ENCODE measurements at places on chromosomes 4 and X.

DNA sequence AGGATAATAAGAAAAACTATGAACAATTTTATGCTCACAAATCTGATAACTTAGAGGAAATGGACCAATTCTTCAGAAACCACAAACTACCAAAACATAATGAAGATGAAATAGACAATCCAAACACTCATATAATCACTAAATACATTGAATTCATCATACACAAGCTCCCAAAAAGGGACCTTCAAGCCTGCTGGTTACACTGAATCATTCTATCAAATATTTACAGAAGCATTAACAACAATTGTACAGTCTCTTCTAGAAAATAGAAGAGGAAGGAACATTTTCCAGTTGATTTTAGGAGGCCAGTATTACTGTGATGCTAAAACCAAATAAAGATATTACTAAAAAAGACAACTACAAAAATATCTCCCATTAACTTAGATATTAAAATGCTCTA, 88.3 kb downstream of the IL15 start:
- DNase-seq = no peak

- no peak for DNase-seq
These were observed 425.0 kb downstream of the MID1IP1 start for GRCh38 chrX:39226251-39226650.

DNA sequence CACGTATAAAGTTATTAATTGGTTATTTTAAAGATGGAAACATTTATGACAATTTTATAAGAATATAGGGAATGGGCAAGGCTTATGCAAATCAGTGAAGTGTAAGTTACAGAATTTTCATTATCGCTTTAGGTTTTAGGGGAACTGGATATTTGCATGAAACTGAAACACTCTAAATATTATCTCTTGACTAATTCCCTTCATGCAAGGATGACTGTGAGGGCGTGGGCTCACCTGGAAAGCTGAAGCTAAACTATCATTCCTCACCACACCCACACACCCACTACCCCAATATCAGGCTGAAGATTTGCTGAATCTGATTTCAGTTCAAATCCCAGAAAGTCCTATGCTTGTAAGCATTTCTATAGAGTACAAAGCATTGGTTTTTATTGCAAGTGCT, 81.7 kb upstream of the ARHGAP24 start:
- no peak for DNase-seq

GRCh38 chr4:143441678-143442077, 71.8 kb upstream of the SMARCA5 start:
- no peak for DNase-seq

DNA sequence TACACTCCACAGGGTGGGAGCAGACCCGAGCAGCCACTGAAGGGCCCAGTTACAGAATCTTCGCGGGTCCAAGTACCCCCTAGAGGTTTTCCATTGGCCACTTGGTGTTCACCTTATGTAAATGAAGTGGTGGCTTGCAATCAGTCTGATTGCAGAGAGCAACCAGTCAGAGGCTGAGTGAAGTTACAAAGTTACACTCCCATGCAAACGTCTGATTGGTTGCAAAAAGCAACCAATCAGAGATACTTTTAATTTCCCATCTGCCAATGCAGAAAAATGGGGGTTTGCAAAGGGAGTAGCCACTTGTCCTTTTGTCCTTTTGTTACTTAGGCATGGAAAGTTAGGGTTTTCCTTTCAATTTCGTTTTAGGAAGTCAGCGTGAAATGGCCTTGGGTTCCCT, 27.0 kb upstream of the NKAP start:
- no peak for DNase-seq

DNA sequence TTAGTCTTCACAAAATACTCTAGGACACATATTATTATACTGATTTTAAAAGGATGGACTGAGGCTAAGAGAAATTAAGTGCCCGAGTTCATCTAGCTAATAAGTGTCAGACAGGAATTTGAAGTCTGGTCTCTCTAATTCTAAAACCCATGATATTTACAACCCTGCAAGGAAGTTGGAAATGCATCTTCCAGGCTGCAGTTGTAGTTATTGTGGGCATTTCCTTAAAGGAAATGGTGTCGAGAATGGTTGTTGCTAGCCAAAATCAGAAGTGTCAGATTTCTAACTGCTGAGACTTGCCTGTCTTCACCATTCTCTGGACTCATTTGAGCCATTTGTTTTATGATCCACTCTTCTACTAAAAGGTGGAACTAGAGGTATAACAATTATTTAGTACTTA, 82.5 kb downstream of the FAT4 start:
- DNase-seq = no peak
